Activated T-cell treated with anti-CD3 and anti-CD28 coated beads, Interleukin-2, amount 50 U/mL, for 4 hours (primary cell): ENCODE measurements at places on chromosomes 13 and 19.

DNA sequence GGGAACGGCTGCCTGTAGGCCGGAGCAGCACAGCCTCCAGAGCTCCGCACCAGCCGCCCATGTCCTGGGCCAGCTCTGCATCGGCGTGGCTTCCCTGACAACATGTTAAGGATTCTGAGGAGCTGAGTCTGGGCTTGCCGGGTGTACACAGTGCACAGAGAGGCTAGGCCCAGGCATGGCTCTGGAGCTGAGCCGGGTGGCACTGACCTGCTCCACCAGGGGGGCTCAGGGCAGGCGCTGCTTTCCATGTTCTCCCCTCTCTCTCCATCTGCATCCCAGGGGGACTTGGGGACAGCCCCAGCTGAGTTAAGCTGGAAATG lies 31.6 kb downstream of the AP1M1 start:
- no peak for DNase-seq

DNA sequence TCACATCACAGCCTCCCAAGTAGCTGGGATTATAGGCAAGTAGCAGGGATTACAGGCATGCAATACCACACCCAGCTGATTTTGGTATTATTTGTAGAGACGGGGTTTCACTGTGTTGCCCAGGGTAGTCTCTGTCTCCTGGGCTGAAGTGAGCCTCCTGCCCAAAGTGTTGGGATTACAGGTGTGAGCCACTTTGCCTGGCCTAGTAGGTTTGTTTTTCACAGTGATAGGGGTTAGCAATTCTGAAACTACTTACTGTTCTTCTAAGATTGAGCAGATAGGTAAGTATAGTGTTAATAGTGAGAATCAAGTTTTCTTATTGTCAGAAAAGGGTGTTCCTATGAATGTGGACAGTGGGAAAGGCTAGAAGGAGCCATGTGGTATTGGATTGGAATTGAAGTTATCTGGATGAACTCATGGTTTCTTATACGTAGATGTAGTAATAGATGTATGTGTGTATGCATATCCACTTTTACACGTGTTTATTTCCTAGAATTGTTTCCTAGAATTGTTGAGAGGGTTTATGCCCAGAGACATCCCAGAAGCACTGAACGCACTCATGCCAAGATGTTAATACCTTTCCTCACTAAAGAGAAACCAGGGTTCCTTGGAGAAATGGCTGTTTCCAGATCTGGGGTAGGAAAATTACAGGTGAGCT lies 49.1 kb downstream of the SAE1 start:
- DNase-seq, result no peak

DNA sequence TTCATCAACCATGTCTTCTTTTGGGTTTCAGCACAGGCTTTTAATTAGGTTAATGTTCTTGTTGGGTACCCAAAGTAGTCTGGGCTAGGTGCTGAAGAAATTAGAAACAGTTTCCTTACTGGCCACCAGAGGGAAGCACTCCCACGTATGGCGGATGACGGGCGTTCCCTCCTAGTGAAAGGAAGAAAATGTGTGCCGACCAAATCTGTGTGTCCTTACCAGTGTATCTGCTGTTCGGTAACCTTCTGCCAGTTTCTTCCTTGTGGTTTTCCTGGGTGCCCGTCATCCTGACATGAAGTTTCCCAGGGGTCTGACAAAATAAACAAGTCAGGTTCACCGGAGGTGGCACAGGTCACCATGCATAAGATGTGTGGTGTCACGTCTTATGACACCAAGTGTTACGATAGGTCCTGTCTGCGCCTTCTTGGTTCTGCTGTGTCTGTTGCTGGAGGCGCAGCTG lies 6.0 kb upstream of the WDR88 start:
- peak; percentile 44 for DNase-seq

DNA sequence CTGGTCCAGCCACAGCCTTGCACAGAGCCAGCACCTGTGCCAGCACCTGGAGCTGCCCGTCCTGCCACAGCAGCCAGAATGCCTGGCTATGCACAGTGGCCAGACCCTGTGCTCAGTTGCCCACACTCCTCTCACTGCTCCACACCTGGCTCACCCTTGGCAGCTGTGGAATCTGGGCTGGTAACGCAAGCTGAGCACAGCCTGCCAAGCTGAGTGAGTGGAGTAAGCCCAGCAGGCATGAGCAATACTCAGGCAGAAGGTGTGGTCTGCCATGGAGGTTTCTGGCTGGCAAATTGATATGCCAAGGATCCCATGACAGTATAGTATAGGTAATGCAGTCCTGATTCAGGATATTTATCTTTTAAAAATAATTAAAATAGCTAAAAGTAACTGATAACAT lies 122.2 kb downstream of the PCDH9 start:
- DNase-seq, result no peak

DNA sequence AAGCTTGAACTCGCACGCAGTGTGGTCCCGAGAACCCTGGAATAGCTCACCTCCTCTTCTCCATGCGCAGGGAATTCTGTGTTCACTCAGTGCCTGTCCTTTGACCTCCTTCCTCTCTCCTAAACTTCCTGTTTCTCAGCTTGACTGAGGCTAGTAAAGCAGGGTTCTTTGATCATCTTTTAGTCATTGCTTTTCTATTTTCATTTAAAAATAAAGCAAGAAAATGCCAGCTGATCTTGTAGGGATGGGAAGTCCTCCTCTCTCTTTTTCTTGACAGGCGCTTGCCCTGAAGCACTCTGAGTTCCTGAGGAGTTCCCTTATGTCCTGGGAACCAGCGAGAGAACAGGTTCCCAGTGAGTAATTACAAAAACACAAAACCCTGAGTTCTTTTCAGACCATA lies 62.8 kb downstream of the ARHGEF7 start:
- DNase-seq, result no peak

- no peak for DNase-seq
These were observed 1253.0 kb downstream of the PCDH17 start for GRCh38 chr13:58884353-58885209.
